ENCODE measurements at places on chromosomes 2 and 18. TPM values are rescaled to one million over a fixed set of nuclear protein-coding genes. Genes with fewer than 3 reads are reported as not detected.
A peak's percentile ranks its signal among the peaks of the same experiment; 100 is the strongest.

SFTPB gene
- total RNA-seq, result not detected

CXXC1 gene
- total RNA-seq, result 58.9 TPM

CPSF3 gene
- 7.2 TPM for total RNA-seq

GALNT3 gene
- 17.7 TPM for total RNA-seq

KRTCAP3 gene
- total RNA-seq, result 2.6 TPM

CCL20 gene
- not detected for total RNA-seq

UGT1A4 gene
- not detected for total RNA-seq

PDCD1 gene
- not detected for total RNA-seq

SERPINB13 gene
- not detected for total RNA-seq

NT5C1B gene
- total RNA-seq, result not detected

MROH2A gene
- total RNA-seq, result not detected

ZBTB7C gene
- 11.2 TPM for total RNA-seq

- DNase-seq, result no peak
Observed at GRCh38 chr2:174704642-174705041, 59.6 kb downstream of the CHRNA1 start.

DNA sequence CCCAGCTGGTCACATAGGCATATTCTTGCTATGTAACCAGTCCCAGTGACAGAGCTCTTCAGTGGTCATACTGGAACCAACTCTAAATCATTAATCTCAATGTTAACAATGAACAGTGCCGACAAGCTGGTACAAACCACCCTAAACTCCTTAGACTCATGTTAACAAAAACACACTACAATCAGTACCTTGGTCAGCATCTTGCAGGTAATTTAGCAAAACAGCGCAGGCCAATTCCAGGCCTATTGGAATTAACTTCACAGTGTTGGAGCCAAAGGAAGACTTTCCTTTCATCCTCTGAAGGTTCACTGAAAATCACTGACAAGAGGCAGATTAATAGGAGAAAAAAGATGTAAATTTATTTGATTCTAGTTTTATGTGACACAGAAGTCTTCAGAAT is 396.4 kb downstream of the PIK3C3 start:
- no peak for DNase-seq

GRCh38 chr2:226953206-226953605 is 117.4 kb downstream of the RHBDD1 start:
- DNase-seq, result no peak

GRCh38 chr2:98314251-98314650 is 32.0 kb upstream of the CNGA3 start:
- DNase-seq, result no peak

DNA sequence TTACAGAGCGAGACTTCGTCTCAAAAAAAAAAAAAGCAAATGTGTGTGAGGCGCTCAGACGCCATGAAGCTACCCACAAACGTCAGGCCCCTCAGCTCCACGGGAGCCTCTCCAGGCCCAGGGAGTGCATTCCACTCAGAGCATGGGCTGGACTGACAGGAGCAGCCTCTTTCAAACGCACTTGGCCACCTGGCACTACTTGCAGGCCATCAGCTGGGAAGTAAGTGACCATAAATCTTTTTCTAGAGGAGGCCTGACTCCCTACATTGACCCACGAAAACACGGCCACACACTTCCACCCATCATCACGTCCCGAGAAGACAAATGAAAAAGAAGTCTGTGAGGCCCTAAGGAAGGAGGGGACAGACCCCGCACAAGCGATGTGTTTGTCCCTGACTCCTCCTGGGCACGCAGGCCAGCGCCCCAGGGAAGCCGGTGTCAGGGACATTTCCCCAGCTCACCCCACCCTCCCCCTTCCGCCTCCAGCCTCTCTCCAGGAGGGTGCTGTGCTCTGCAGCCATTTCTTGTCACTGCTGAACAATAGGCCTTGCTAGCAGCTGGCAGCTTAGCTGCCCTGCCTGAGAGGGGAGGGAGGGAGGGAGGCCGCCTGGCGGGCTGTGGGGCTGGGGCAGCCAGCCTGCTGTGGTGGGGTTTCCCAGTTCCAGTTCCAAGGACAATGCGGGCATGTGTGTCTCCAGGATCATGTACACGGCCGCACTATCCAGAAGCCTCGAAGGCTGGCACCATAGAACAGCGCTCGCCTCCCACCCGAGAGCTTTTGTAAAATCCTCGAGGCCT is 26.6 kb downstream of the SERTAD2 start:
- DNase-seq, result no peak

GRCh38 chr2:54955358-54956110 is 94.7 kb downstream of the RTN4 start:
- no peak for DNase-seq

DNA sequence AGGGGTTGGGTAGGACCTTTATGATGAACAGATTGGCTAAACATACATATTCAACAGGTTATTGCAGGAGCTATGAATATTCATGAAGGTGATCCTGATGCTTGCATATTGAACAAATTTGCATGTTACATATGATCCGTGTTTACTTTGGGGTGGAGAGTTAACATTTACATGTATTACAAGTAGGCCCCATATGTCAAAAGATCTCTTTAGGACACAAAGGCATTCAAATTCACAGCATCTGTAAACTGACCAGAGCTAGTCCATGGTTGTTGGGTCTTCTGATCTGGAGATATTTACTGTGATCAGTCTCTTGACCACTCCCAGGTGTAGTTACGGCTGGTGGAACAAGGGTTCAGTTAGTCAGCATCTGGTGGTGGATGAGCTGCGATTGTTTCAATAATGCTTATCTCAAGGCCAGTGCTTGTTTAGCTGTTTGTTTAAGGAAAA is 80.4 kb downstream of the PMAIP1 start:
- DNase-seq, result no peak

GRCh38 chr2:97656905-97657587 is 6.8 kb downstream of the ACTR1B start:
- DNase-seq, result no peak

- no peak for DNase-seq
Observed at GRCh38 chr2:224268441-224268840, 133.5 kb downstream of the FAM124B start.

DNA sequence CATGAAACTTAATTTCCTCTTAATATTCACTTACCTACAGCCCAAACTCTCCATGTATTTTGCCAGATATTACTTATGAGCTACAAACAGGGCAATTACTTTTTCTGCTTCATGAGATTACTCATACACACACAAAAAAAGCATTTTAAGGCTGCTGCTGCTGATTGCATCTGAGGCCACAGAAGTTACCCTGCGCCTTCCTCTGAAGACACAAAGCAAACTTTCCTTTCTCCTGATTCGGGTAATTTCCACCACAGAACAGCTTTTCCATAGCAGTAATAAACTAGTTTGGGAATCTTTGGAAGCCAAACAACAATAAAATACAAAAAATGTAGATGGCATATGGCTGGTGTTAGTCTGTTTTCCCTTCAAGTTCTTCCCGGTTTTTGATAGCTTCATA is 6.2 kb downstream of the TTC32 start:
- no peak for DNase-seq

DNA sequence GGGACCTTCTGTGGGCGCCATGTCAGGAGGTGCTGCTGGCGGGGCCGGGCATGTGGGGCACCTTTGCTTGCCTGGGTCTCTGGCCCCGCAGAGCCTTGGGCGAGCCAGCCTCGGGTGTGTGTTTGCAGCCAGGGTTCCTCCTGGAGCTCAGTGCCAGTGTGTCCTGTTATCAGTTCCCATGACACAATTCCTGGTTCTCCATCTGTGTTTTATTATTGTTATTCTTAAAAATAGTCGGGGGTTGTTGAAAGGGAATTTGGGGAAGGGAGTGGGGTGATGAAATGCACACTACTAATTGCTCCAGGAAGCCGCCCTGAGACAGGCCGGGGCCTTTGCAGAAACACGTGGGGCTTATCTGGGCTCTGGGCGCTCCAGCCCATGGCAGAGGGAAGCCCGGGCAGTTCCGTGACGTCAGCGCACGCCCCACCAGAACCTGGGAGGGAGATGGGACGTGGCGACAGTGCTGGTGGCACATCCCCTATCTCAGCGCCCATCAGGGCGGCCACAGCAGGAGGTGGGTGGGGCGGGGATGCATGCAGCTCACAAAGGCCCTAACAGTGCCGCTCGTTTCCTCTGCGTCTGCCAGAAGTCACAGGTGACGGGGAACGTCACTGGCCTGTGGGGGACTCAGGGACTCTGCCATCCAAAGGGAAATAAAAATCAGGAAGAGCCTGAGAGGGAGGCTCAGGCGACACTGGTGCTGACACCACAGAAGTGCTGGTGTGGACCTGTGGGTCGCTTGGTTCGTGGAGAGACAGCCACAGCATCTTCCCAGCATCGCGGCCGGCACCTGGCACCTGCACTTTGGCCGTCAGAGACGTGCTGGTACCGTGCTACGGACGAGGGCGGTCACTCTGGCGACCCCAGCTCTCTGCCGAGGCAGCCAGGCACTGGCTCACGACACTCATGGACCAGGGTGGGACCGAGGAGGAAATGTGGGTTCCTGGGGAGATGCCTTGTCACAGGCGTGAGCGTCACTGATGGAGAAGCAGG is 131.0 kb downstream of the NFATC1 start:
- no peak for DNase-seq

DNA sequence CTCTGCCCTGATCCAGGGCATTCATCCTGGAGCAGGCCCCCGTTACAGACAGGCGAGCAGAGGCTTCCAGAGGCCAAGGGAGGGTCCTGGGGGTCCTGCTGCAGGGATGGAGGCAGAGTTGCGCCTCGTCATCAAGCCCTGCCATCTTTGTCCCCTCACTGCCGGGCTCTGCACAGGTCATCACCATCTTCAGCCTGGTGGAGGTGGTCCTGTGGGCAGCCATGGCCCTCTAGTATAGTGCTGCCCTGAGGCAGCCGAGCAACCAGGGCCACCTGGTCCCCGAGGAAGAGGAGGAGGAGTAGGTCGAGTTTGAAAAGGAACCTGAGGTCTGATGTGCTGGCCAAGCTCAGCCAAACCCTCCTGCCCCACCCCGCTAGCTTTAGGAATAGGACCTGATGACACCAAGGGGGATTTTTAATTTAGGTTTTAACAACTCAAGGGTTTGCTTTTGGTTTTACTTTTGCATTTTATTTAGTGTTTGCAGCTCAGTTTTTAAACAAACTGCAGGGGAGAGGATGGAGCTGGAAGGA is 8.8 kb upstream of the ALPI start:
- DNase-seq, result no peak

DNA sequence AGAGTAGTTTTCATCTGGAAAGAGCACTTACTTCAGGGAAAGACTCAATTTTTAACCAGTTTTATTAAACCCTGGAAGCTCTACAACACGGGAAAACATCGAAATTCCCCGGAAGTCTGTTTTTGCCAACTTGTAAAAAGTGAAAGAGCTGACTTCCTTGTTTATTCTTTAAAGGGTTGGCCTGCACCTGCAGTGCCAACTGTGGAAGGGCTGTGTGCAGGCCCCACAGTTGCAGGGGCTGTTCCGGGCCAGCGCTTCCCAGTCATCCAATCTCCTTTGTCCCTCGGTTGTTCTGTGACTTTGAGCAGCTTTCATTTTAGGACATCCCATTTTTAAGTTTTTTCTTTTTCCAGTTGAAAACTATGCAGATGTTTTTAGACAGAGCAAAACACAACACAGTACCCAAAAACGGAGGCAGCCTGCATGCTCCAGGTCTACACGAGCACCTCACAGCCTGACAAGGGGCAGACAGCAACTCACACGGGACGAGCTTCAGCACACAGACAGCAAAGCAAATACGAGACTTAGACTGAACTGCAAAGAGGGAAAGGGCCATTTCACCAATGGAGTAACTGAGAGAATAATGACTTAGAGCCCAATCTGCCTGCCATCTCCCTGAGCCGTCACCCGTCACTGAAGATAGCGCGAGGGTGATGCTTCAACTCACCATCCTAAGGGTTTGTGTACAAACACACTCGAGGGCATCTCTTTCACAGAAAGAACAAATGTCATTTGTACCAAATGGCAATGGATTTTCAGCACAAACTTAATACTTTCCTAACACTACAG is 70.6 kb downstream of the EMILIN2 start:
- no peak for DNase-seq

- no peak for DNase-seq
Observed at GRCh38 chr18:21444465-21445212, 155.9 kb downstream of the ESCO1 start.

GRCh38 chr2:70647873-70648481 is 94.4 kb upstream of the TGFA start:
- DNase-seq, result peak; percentile 24

DNA sequence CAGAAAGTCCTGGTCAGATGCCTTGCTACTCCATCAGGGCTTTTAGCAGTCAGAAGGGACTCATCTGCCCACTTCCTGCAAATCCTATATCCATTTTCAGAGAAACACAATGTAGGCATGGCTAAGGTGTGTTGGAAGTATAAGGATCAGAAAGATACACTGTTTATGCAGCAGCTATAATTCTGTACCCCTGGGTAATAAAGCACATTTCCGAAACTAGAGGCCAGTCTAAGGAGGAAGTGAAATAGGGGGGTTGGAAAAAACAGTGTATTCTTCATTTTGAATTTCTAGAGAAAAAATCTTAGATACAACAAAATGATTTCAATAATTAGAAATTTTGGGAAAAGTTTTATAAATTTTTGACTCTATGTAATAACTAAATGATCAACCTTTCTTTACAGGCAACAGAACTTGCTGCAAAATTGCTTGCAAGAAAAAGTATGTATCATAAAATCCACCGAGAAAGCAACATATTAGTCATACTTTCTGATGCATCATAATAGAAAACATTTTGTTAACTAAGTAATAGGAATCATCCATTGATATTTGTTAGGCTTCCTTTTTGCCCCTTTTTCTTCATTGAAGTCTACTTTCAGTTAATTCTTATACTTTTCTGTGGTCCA is 47.4 kb downstream of the FSIP2 start:
- DNase-seq, result no peak

DNA sequence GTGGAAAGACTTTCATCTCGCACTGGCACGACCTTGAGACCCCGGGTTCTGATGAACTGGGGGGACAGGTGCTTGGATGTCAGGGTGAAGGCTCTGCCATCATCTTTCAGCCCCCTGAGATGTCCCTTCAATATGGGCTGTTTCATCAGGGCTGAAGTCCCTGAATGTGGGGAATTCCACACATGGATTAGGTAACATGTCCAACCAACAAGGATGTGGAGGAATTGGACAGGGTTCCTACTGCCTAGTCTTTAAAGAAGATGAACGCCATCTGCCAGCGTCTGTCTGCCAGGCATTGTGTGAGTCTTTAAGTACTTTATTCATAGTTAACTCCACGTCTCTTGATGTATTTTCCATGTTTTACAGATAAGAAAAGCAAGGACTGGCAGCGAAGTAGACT is 5.9 kb upstream of the GRHL1 start:
- no peak for DNase-seq

GRCh38 chr2:46689993-46690392 is 210.6 kb downstream of the TMEM247 start:
- no peak for DNase-seq

GRCh38 chr18:65661391-65661790 is 89.4 kb upstream of the CDH7 start:
- no peak for DNase-seq

DNA sequence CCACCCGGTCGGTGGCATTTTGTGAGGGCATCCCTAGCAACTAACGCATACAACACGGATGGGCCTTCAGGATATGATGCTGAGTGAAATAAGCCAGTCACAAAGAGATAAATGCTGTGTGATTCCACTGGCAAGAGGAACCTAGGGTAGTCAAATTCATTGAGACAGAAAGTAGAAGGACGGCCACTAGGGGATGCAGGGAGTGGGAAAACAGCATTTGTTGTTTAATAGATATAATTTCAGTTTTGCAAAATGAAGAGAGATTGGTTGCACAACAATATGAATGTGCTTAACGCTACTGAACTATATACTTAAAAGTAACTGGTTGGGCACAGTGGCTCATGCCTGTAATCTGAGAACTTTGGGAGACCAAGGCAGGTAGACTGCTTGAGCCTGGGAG is 112.9 kb downstream of the AFF3 start:
- DNase-seq, result no peak
